Activated CD4-positive, alpha-beta T cell treated with anti-CD3 and anti-CD28 coated beads, Interleukin-2, Interleukin-6, amounts not matched to agents 100 ng/mL and 50 ng/mL, durations not matched to agents 16 hours and 8 hours (primary cell): ENCODE measurements at places on chromosomes 5 and 9.

GRCh38 chr5:179275381-179275878, 69.8 kb downstream of the ADAMTS2 start:
- DNase-seq: no peak

DNA sequence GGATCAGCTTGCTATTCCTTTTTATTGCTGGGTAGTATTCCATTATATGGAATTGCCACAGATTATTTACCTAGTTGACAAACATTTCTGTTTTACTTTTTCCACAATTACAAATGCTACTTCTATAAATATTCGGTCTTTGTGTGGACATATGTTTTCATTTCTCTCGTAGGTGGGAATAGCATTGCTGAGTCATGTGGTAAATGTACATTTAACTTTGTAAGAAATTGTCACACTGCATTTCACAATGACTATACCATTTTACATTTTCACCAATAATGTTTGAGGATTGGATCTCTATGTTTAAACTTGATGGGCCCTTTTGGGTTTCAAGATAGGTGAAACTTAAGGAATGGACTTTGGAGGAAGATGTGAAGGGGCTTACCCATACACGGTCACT, 19.7 kb downstream of the RAI14 start:
- no peak for DNase-seq

- no peak for DNase-seq
Observed at GRCh38 chr5:73514418-73514817, 16.2 kb downstream of the BTF3 start.

GRCh38 chr5:30663536-30663935, 530.0 kb upstream of the CDH6 start:
- no peak for DNase-seq

DNA sequence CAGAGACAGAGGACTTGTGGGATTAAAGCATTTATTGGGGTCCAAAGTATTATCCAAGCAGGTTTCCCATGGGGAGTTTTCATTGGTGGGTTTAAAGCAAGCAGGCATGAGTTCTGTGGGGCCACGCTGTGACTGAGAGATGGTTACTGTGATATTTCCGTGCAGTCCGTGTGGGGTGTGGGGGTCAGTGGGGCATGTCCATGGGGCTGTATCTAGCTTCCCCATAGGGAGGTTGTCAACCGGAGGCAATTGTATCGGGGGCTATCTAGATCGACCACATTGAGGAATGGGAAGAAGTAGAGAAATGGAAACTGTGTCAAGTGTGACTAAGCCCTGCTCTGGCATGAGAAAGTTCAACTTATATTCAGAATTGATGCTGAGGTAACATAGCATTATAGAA, 7.1 kb upstream of the RPS23 start:
- no peak for DNase-seq

- DNase-seq: no peak
Observed at GRCh38 chr5:134207696-134208095, 18.2 kb downstream of the PPP2CA start.
